Stimulated activated CD8-positive, alpha-beta memory T cell treated with anti-CD3 and anti-CD28 coated beads, Interleukin-2, amount 100 ng/mL, for 1 hour (primary cell): ENCODE measurements at places on chromosomes 3 and 15.
A peak's percentile ranks its signal among the peaks of the same experiment; 100 is the strongest.

DNA sequence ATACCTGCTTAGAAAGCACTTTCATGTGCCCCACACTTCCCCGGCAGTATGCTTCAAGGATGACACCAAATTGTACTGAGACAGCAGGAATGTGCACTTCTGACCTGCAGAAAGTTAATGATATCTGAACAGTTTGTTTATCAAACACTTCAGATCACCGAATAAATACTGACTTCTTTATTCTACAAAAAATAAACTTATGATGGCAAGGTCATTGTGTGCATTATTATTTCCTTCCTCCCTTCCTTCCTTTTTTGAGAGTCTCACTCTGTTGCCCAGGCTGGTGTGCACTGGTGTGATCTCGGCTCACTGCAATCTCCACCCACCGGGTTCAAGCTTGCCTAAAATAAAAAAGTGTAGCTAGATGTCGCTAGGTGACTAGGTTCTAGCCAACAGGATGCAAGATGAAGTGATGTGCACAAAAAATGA is 80.3 kb downstream of the FAIM start:
- DNase-seq = no peak

DNA sequence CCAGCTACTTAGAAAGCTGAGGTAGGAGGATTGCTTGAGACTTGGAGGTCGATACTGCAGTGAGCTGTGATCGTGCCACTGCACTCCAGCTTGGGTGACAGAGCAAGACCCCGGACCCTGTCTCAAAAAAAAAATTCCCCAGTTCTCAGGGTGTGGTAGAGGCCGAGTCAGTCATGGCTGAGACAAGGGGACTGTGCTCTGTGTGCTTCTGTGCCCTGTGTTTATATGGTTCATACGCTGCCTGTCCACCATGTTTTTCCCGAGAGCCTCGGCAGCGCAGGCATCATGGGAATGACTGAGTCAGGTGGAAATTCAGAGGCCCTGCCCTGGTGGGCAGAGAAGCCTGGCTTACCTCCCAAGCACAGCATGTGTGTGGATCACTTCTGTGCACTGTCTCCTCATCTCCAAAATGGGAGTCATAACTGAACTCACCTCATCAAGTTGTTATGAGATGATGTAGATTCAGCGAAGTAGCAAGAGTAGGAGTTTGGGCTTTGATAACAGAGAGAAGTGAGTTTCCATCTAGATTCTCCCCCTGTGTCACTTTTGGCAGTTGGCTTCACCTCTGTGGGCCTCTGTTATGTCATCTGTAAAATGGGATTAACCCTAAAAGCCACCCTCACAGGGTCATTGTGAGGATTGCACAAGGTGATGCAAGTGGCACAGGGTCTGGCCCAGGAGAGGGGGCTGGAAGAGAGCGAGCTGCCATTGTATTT is 56.9 kb downstream of the FLNB start:
- no peak for DNase-seq

GRCh38 chr3:14796403-14797077 is 22.2 kb upstream of the FGD5 start:
- no peak for DNase-seq

DNA sequence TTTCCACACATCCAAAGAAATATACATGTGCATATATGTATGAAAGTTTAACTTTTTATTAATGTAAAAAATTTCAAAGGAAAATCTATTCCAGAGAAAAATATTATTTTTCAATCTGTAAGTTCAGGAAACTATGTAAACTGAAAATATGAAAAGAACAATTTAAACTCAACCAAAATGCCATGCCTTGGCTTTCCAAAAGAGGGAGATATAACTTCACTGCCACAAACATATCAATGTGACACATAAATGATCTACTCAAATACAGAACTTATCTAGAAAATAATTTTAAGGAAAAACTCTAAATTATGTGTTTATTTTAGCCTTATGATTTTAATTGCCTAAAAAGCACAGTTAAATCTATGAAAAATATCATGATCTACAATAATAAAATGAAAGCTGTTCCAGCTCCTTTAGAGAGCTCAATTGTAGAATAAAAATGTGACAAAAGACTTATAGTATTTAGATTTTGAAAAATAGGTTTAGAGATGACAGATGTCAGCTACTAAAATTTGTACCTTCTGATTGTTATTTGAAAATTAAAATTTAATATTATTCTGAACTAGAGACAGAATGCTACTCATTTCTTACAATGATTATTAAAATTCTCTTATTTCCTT is 94.8 kb downstream of the GBE1 start:
- no peak for DNase-seq

DNA sequence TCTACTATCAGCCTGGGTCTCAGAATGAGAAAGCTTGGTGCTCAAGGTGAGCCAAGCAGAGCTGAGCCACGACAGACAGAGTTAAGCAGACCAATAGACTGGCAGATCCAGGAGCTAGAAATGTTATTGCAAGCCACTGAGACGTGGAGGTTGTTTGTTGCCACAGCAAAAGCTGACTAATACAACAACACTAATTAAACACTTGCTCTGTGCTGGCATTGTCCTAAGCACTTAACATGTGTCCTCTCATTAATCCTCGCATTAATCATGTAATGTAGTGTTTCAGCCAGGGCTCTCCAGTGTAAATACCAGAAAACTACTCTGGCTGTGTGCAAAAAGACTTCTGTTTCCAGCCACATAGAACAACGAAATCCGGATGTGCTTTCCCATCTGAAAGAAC is 11.6 kb upstream of the SPSB4 start:
- no peak for DNase-seq

DNA sequence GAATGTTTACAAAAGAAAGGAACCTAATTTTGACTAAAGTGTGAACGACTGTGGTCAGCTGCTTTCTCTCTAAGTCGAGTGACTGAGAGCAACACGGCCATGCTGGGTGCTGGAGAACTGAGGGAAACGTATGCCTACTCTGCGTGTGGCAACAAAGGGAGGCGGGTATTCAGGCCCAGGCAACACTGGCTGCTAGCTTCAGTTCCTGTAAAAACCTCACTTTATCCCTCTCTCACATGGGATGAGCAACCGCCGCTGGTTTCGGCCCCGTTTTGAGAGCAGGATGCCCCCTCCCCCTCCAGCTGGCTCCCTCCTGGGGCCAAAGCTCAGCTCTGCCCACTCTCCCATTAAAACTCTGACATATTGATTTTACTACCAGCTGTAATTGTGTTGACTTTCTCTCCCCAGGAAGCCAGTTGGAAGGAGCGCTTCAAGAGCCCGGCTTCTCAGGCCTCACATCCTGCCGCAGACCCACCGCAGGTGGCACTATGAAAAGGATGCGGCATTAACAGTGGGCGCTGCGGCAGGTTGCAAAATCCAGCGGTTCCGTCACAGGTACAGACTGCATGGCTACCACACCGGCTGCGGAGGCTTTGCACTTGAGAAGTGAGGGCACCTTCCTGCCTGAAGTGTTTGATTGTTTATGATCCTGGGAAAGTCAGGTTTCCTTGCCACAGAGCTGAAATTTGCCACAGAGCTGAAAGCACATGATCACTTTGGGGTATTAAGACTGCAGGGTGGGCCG is 12.7 kb downstream of the PLXND1 start:
- peak; percentile 25 for DNase-seq

- no peak for DNase-seq
Measured at GRCh38 chr3:179186426-179186825, 38.3 kb downstream of the PIK3CA start.

- DNase-seq = no peak
Measured at GRCh38 chr3:112671930-112672715, 31.2 kb upstream of the CCDC80 start.

- DNase-seq = no peak
Measured at GRCh38 chr15:95162967-95163531, 931.7 kb downstream of the MCTP2 start.

DNA sequence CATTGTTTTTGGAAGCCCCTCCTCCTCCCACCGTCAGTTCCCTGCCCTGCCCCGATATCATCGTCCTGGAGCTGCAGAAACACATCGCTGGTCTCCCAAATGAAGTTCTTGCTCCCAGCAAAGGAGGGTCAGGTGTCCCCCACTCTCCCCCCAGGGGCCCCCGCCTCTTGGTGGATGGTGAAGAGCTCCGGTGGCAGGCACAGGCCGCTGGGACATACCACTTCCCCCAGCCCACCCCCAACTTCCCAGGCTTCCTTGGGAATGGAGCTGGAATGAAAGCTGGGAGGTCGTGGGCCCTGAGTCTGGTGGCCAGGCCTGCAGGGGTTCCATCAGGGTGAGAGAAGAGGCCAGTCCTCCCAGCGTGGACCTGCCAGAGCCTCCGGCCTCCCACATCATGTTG is 137.7 kb downstream of the CHSY1 start:
- DNase-seq = no peak

GRCh38 chr15:82186161-82186560 is 76.4 kb downstream of the EFL1 start:
- no peak for DNase-seq

- no peak for DNase-seq
Measured at GRCh38 chr3:31625358-31625757, 92.6 kb downstream of the STT3B start.

DNA sequence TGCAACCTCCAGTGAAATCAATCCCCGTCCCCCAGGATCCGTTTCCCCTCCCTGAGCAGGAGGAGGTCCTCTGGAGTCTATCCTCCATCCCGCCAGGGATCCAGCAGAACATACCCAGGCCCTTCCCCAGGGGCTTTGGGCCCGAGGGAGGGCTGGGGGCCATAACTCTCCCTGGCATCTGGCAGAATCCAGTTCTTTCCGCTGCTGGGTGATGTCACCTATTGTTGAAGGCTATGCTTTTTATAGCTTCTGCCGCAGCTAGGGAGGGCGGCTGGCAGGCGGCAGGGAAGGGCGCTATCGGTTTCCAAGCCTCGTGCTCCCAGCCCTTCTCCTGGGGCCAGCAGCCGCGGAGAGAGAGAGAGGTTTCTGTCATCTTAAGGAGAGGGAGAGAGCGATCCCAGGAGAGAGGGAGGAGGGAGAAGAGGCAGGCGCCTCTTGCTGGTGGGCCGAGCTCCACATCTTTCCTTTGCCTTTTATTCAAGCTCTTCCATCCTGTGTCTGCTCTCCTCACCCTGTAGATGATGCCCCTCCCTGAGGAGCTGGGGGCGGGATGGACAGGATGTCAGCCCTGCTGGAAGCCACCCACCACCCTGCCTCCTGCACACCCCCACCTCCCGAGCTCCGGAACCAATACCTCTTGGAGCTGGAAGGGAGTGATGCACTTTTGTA is 120.1 kb downstream of the ANP32A start:
- no peak for DNase-seq

DNA sequence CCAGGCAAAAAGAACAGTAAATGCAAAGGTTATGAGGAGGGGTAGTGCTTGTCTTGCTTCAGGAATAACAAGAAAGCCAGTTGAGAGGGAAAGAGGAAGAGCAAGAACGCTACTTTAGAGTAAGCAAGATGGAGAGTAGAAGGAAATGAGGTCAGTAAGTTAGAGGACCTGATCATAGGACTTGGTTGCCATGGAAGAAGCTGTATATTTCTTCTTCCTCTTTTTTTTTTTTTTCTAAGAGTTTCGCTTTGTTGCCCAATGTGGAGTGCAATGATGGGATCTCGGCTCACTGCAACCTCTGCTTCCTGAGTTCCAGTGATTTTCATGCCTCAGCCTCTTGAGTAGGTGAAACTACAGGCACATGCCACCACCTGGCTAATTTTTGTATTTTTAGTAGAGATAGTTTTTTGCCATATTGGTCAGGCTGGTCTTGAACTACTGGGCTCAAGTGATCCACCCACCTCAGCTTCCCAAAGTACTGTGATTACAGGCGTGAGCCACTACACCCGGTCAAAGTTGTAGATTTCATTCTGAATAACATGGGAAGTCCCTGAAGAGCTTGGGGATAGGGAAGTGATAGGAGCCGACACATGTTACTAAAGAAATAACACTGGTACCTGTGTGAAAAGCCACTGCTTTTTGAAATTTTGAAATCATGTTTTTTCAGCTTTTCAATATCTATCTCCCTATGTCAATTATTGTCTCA is 527.9 kb upstream of the NAALADL2 start:
- no peak for DNase-seq

DNA sequence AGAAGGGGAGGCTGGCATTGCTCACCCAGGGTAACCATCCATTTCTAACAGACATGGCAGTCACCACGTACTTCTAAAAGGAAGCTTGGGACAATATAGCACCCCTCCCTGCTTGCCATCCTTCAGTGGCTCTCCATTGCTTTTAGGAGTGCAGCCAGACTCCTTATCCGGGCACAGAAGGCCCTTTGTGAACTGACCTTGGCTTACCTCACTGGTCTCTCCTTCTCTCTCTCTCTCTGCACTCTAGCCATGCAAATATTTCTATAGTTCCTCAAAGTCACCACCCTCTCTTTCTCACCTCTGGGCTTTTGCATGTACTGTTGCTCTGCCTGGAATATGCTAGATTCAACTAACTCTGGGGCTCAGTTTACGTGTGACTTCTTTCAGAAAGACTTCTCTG is 301.1 kb downstream of the SHQ1 start:
- no peak for DNase-seq

GRCh38 chr15:58064082-58064979 is 1.2 kb downstream of the ALDH1A2 start:
- no peak for DNase-seq

DNA sequence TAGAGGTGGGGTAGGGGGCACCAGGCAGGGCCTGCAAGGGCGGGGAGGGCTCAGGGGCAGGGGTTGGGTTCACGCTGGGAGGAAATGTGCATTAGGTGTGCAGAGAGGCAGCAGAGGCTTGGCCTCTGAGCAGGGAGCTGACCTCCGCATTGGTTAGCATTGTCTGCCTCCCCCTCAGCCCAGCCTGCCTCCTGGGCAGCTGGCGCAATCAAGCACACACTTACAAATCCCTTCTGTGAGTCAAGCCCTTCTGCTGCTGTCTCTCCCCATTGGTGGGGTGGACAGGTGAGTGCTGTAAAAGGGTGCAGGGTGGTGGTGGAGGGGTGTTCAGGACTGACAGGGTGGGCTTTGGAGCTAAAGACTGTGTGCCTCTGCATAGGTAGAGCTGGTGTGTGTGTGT is 9.3 kb downstream of the LOXL1 start:
- DNase-seq = no peak

DNA sequence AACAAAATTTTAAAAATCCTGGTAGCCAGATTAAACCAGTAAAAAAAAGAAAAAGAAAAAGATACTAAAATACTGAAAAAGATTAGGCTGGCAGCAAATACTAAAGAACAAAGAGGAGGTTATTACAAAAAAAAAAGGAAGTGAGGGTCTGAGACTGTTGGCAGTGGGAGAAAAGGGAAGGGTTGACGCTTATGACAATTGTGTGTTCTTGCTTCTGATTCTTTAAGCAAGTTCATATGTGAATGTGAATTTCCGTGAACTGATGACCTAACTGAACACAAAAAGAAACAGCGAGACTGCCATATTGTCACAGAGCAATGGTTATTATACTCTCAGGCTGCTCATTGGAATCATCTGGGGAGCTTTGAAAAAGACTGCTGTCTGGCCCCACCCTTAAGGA is 56.5 kb downstream of the ATP13A4 start:
- DNase-seq = no peak

DNA sequence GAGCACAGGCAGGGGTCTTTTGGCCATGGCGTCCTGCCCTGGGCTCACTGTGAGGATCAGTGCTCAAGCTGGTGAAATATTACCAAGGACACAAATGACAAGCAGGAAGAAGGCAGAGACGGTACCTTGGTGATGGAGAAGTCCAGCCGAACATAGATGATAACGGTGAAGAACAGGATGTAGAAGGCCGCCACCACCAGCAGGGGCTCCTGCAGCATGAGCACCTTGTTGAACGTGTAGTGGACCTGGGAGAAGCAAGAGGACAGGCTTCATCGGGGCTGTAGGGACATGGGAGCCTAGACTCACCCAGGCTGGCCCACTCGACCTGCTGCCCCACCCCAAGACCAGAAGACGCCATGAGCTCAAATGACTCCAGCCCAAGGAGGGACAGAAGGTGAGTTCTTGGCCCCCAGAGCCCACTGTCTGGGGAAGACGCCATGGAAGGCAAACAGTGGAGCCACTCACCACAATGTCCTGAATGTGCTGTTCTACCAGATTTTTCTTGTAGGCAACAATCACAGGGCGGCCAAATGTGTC is 25.1 kb downstream of the RPN1 start:
- DNase-seq = no peak
